DMS53 (cell line): ENCODE measurements at places on chromosomes 12 and 14.

GRCh38 chr14:20413744-20414082 is 412 bp upstream of the TEP1 start:
- peak; percentile 27 for DNase-seq

- DNase-seq, result no peak
Observed at GRCh38 chr12:42056130-42056529, 88.5 kb downstream of the GXYLT1 start.

DNA sequence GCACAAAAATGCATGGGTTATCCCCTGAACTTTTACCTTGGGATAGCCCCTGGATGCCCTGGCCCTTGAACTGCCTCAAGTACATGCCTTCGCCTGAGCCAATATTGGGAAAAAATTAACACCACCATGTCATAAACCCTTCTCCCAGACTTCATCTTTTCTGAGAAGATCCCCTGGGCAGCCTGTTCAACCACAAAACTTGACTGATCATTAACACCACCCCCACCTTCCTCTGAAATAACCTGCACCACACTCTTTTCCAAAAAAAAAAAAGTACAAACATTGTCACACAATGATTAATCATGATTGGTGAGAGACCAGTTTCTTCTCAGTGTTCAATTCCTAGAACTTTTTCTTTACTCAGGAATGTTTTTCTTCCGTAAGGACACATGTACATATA is 217.9 kb downstream of the PAX9 start:
- DNase-seq, result no peak

DNA sequence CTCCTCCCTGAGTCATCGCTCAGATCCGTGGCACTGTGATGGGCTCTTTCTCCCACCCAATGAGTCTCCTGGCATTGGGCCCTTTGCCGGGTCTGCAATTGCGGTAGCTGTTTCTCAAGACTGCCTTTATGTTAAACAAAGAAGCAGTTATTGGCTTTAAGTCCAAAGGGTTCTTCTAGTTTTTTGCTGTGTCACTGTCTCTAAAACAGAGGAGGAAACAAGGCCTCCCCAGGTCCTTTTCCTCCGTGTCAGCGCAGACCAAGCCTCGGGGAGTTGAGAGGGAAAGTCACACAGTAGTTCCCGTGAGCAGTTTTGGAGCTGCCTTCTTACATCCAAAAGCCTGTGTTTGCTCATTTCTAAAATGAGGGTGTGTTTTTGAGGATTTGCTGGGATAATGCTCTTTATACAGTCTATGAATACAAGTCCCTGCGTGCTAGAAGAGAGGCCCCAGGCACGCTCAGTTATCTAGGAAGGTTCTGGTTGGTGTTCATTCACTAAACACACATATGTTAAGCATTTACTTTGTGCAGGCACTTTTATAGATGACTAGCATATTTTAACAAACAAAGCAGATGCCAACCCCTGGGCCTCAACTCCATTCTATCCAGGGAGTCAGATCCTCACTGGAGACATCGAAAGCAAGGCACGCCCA is 126.0 kb upstream of the PZP start:
- DNase-seq, result no peak
